ENCODE measurements at places on chromosomes 1 and 21.

DNA sequence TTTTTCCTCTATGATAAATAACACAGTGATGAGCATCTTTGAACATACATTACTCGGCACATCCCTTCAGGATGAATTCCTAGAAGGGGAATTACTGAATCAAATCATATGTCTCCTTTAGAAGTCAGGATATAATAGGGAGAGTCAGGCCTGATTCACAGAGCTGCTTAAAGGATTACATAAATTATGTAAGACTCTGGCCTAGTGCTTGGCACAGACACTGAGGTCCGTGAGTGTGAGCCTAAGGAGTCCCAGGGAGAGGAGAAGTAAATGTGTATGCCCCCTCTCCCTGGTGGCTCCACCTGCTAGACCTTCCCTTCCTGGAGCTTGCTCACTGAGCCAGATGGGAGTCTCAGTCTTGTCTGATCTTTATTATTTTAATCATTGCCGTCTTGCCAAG lies 8.6 kb upstream of the FOXE3 start:
- no peak for DNase-seq

DNA sequence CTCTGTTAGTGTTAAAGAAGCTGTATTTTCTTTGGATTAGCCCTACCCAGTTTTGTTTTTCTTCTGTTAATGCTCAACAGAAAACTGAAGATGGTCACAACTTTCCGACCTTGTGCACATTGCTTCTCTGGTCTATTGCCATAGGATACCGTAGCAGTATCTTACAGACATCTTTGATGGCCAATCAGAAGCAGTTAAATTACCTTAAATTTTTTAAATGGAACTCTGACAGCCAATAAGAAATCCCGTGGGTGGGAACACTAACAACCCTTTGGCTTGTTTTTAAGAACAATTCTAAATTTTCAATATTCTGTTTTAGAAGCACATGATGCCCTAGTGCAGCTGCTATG lies 17.2 kb downstream of the NFYC start:
- DNase-seq: no peak

- DNase-seq: no peak
Measured at GRCh38 chr1:108010581-108010980, 45.6 kb upstream of the VAV3 start.

DNA sequence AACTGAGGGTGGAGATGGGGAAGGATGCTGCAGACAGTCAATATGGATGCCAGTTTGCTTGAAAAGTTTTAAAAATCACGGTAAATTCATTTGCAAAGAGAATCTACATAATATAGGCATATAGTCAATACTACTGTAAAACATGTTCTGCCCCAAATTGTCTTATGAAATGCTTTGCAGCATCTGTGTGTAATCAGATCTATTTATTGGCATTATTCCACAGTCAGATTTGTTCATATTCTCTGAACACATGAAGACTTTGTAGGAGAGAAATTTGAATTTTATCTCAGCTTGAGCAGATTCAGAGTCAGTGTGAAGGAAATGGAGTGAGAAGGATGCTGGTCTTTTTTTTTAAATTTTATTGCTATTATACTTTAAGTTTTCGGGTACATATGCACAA lies 88.5 kb downstream of the PLPPR4 start:
- DNase-seq: no peak

DNA sequence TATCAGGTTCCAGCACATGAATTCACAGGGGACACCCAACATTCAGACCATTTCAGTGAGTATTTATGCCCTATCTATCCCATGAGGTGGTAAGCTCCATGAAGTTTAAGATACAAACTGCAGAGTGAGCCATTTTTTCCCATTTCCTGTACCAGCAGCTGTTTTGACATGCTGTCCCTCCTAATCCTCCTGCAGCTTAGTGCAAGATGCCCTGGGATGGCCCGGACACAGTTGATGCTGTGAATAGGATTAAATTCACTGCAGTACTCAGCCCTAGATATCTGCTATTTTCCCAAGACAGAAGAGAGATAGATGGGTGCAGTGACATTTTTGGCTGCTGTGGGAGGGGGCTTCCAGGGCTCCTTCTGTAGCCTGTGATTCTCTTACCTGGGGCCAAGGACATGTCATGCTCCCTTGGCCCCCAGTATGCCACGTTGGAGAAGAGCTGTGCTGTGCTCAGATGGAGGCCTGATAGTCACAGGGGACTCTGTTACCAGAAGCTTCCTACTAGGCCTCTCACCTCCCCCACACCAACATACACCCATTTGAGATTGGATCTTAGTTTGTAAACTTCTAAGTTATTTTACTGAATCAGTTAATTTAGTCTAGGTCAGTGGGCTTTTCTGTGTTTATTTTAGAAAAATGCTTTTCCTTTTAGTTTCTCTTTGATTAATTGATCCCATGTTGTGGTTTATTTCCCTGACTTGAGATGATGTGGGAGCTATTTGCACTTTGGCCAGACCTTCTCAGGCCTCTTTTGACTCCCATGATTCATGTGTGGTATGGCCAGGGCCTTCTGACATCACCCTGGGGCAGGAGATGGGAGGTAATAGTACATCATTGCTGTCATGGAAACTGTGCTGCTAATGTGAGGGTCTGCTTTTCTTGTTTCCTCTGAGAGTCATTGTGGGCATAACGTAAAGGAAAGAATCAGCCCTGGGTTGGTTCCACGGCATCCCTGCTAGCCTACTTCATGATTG lies 92.6 kb downstream of the ST3GAL3 start:
- DNase-seq: no peak

DNA sequence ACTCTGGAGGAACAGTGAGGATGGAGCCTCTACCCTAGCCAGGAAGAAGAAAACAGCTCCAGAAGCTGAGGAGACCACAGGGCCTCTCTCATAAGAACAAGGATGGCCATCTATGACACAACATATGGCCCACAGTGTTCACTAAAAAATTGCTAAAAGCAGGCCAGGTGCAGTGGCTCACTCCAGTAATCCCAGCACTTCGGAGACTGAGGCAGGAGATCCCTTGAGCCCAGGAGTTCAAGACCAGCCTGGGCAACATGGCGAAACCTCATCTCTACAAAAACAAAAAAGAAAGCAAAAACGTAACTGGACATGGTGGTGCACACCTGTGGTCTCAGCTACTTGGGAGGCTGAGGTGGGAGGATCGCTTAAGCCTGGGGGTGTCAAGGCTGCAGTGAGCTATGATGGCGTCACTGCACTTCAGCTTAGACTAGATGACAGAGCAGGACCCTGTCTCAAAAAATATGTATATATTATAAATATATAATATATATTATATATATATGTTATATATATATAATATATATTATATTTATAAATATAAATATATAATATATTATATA lies 103.1 kb downstream of the TOMM20 start:
- DNase-seq: no peak

DNA sequence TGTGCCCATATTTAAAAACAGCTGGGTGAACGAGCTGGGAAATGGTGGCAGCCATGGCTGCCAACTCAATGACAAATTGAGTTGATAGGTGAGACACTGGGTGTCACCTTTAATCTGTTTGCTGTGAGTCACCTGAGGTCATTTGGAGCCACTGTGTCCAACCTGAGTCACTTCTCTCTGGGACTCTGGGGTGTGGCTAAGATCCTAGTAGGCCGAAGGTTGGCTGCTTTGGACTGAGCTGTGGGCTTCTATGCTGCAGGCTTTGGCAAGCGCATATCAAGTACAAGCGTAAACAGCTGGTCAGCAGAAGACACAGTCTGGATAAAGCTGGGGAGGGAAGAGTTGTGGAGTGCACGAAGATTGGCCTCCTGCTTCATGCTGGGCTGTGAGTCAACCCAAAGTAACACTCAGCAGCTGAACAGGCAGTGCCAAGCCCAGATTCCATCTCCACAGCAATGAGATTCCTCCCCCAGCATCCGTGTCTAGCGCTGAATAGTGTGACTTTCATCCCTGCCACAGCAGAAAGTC lies 24.0 kb downstream of the TEX35 start:
- DNase-seq: peak; percentile 59

Measured in LNCaP clone FGC (cell line).